Cortex of kidney (tissue), 1 donor: ENCODE measurements at places on chromosomes 5 and 9.

DNA sequence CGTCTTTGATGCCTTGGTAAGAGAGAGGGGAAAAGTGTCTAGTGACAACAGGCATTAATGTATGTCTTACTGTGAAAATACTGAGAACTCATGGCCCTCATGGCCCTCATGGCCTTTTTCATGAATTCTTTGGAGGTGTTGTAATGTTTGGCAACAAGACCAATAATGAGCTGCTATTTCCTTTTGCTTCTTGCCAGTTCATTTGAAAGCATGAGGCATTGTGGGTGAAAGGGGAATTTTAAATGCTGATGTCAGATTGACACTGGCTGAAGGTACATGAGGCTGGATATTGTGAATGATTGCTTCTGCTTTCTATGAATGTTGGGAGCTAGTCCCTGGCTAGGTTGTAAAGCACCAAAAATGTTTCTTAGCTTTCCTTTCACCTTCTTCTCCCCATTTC, 79.2 kb downstream of the DOCK2 start:
- DNase-seq = no peak

- DNase-seq = no peak
Observed at GRCh38 chr5:876398-877365, 15.9 kb downstream of the BRD9 start.

DNA sequence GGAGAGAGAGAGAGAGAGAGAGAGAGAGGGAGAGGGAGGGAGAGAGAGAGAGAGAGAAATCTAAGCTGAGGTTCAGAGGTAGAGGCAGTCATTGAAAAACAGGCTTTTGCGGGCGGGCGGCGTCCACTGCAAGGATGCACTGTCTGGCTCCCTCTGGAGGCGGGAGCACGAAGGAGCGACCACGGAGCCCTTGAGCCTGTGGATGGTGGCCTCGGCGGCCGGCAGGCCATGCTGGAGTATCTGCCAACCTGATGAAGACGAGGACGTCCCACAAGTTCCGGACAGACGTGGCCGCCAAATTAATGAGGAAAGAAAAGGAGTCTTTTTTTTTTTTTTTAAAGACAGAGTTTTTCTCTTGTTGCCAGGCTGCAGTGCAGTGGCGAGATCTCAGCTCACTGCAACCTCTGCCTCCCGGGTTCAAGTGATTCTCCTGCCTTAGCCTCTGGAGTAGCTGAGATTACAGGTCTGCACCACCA, 2.2 kb upstream of the CCDC125 start:
- no peak for DNase-seq

GRCh38 chr5:42993516-42994245, 46.4 kb downstream of the ANXA2R start:
- no peak for DNase-seq

DNA sequence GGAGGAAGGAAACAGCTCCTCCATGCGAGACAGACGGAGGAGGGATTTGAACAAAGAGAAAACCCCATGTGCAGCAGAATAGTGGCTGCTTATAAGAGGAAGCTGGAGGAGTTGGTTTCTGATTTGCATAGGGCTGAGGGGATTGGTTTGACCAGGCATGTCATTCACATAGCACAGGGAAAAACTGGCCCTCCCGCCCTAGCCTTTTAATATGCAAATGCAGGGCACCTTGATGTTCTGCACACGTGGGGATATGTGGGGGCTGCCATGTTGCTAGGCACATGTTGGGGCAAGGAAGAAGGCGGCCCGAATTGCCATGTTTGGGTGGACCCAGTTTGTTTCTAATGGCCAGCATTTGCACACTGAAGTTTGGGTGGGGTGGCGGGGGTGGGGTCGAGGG, 42.2 kb downstream of the OSMR start:
- no peak for DNase-seq

DNA sequence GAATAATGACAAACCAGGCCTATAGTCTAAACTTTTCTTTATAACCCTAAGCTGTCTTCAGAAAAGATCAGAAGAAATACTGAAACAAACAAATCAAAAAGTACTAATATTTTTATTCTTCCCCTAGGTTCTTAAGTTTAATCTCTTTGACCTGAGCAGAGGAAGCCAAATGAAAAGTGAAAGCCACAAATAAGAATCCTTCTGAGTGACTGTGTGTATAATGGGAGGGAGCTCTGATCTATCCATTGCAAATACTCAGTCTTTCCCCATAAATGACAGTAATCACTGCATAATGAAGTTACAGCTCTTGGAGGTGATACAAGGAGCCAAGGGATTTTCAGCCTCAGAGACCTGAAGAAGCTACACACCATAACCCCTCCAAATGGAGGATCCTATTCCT, 126.9 kb upstream of the ATP10B start:
- no peak for DNase-seq

DNA sequence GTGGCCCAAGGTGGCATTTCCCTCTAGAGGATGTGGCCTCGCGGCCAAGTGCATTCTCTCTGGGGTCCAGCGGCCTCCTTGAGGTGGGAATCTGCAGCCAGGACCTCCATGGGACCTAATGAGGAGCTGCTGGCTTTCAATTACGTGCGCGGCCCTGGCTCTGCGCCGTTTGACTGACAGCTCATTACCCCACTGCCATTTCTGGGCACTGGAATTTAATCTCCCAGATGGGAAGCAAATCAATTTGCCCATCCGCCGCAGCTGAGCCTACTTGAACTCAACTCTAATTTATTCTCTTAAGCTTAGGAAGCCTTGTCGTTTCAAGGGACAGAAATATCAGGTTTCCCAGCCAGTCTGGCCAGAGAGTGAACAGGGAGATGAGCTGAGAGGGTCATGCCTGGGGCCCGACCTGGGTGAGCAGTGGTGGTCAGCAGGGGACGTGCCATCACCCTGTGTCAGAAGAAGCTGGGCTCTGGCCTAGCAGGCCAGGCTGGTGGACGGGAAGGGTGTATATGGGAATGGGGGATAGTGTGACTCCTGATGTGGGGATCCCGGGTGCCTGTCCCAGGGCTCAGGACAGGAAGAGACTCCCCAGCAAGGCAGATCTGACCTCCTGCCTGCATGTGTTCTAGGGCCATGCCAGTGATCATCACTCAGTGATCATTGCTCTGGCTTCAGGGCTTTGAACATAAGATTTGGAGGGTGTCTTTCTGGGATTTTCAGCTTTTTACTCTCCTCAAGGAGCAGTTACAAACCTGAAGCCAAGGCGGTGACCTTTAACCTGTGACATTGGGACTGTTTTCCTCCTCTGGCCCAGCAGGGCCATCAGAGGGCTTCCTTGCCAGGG, 69.7 kb downstream of the MACROH2A1 start:
- no peak for DNase-seq

GRCh38 chr9:132679946-132680625, 9.8 kb downstream of the GTF3C4 start:
- no peak for DNase-seq

GRCh38 chr9:134891713-134892112, 11.1 kb downstream of the FCN2 start:
- DNase-seq = no peak

- no peak for DNase-seq
Observed at GRCh38 chr9:94767331-94768072, 41.0 kb downstream of the AOPEP start.

- DNase-seq = no peak
Observed at GRCh38 chr9:29647451-29647850, 2074.2 kb upstream of the C9orf72 start.

GRCh38 chr5:42851481-42851880, 39.8 kb upstream of the SELENOP start:
- DNase-seq = no peak

DNA sequence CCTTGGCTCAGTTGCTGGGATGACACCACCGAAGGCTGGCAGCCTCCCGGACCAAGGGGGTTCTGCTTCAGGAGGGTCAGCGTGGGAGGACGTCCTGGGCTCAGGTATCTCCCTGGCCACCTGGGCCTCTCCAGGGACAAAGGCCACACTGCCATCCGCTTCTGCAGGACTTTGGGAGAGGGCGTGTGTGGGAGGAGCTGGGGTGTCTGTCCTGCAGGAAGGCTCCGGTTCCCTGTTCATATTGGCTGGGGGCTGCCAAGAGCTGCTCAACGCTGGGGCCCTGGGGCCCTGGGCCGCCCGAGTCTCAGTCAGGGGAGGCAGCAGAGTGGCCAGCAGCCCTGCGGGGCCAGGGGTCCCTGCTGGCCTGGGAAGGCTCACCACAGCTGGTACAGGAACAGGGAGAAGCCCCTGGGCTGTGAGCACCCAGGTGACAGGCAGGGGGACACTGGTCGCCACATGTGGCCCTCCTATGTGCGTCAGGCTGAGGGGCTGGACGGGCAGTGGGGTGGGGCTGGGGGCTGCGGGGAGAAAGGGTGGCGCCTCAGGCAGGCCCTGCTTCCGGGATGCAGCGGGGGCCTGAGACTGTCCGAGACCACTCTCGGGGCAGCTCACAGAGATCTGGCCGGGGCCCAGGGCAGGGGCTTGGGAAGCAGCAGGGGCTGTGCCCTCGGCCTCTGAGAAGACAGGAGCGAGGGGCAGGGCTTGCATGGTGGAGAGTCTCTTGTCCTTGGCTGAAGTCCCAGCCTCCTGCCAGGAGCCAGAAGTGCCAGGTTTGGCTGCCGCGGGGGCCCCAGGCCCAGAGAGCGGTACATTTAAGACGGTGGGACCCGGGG, 4.9 kb upstream of the CARD9 start:
- DNase-seq = no peak

DNA sequence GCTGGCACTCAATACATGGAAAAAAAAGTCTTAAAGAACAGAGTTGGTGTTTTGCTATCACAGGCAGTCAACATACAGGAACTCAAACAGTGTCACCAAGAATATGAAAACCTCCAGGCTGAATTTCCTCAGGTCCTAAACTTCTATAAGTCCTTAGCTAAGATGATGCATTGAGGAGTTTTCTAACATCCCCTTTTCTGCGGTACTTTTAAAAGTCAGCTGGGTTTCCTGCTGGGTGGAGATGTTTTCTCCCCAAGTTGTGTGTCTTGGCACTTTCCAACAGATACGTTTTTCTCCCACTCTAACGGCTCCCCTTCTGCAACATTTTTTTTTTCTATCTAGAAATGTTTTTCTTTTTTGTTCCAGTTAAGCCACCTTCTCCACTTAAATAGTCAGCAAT, 244.8 kb upstream of the HAPLN1 start:
- no peak for DNase-seq

GRCh38 chr5:88736494-88736893, 146.5 kb downstream of the MEF2C start:
- DNase-seq = no peak

DNA sequence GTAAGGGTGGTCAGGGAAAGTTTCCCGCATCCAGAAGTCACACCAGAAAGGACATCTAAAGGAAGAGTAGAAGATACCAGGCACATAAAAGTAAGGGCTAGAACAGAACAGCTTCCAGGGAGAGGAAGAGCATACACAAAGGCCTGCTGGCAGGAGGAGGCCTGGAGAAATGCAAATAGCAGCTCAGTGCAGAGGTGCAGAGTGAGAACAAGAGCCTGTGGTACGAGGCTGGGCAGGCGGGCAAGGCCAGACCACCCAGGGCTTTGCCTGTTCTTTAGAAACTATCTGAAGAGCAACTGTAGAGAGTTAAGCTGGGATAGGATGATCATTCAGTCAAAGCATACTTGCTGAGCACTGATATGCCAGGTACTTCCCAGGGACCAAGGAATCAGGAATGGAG, 115.3 kb downstream of the DROSHA start:
- DNase-seq = no peak

- no peak for DNase-seq
Observed at GRCh38 chr5:149792540-149793255, 62.6 kb downstream of the PPARGC1B start.

DNA sequence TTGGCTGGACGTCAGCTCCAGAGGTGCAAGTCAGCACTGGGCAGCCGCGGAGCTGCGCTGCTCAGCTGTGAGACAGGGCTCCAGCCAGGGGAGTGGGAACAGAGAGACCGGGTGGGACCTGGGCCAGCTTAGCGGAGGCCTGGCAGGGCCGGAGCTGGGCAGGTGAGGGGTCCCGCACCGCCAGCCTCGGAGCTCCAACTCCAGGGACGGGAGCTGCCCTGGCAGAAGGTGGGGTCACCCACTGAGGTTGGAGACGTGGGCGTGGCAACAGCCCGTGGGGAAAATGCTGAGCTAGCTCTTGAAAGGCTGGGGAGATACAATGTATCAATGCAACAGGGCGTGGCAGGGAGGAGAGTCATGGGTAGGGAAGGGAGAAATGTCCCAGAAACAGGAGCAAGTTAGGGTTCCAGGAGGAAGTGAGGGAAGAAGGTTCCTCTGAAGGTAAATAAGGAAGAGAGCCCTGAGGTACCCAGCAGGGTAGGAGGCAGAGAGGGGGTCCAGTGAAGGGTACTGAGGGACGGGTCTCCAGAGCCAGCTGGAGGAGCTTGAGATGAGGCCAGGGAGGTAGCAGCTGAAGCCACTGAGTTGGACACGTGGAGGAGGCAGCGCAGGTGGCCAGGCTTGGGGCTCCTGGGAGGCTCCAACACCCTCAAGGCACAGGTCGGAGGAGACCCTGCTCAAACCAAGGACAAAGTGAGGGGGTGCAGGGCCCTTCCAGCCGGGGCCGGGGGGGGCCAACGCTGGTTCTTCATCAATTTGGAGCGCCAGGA, 736 bp upstream of the NKD2 start:
- DNase-seq = no peak
